ENCODE measurements at places on chromosomes 11 and 22. TPM values are rescaled to one million over a fixed set of nuclear protein-coding genes. Genes with fewer than 3 reads are reported as not detected.

DNA sequence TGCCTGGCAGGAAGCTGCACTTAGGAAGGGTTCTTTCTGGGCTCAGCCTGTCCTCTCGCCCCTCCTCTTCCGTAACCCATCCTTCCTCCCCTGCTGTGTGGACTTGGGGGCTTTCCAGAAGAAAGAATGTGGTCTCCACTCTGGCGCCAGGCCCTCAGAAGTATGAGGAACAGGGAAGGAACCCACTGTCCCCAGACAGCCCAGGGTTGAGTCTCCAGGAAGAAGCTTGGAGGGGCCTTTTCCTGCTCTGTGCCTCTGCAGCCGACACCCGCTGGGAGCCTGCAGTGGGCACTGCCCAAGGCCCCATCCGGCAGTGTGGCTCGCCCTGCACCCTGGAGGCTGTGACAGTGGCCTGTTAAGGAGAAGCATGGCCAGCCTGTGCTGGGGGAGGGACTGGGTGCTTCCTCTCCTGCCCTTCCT, 112.6 kb downstream of the ST3GAL4 start:
- H3K4me3 ChIP-seq: no peak overlapping the region
- H3K27me3 ChIP-seq: no peaks in the 10 kb centered on the region
- no peak overlapping the region for H3K27ac ChIP-seq
- H3K4me1 ChIP-seq: peaks cover 14% of the 10 kb centered on the region

GRCh38 chr11:112882494-112883381, 78.5 kb upstream of the NCAM1 start:
- H3K27me3 ChIP-seq: no peaks in the 10 kb centered on the region
- no peaks in the 10 kb centered on the region for H3K4me1 ChIP-seq
- H3K27ac ChIP-seq: no peak overlapping the region
- H3K36me3 ChIP-seq: no peaks in the 10 kb centered on the region
- H3K4me3 ChIP-seq: no peak overlapping the region

- no peaks in the 10 kb centered on the region for H3K4me1 ChIP-seq
- H3K27me3 ChIP-seq: no peaks in the 10 kb centered on the region
- H3K4me3 ChIP-seq: no peak overlapping the region
- no peak overlapping the region for H3K27ac ChIP-seq
- no peak for DNase-seq
Measured at GRCh38 chr11:107957109-107957588, 28.9 kb downstream of the RAB39A start.

DNA sequence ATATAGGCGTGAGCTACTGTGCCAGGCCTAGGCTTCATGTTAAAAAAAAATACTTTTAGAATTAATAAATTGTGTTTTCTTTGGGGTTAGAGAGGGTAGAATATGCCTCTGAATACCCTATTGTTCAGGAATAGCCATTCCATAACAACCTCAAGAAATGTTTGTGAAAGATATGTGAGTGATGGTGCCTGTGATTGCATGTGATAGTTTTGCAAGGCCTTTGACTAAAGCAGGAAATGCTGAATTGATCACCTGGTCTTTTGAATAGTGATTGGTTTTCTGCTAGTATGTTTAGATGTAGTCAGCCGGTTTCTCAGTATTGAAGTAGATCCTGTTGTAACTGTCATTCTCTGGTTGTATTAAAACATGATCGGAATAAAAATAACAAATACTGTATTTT, 73.4 kb downstream of the UVRAG start:
- peaks cover 6% of the 10 kb centered on the region for H3K36me3 ChIP-seq
- H3K4me3 ChIP-seq: no peak overlapping the region

- no peak overlapping the region for H3K27ac ChIP-seq
- H3K4me3 ChIP-seq: no peak overlapping the region
- H3K36me3 ChIP-seq: no peaks in the 10 kb centered on the region
- H3K4me1 ChIP-seq: no peaks in the 10 kb centered on the region
- H3K27me3 ChIP-seq: no peaks in the 10 kb centered on the region
Measured at GRCh38 chr11:103618528-103618927, 417.9 kb upstream of the DDI1 start.

DNA sequence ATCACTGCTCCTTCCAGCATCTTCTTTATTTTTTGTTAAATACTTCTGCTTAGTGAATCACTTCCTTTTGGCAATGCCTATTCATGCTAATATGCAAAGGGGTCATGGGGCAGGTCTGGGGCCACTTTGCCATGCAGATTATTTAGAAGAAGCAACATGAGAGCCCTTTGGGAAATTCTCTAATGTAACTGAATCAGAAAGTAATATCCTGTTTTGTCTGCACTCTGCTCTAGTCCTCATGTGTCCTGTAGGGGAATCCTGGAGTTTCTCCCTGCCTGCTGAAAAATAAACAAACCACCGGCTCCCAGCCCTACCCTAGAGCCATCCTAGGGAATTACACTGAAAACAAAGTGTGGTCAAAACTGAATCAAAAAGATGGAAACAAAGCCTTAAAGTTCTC, 176.5 kb upstream of the POU2AF2 start:
- no peaks in the 10 kb centered on the region for H3K4me1 ChIP-seq
- DNase-seq: no peak
- no peaks in the 10 kb centered on the region for H3K36me3 ChIP-seq
- no peak overlapping the region for H3K4me3 ChIP-seq
- no peak overlapping the region for H3K27ac ChIP-seq
- no peaks in the 10 kb centered on the region for H3K27me3 ChIP-seq

- no peaks in the 10 kb centered on the region for H3K4me1 ChIP-seq
- no peak overlapping the region for H3K27ac ChIP-seq
- H3K4me3 ChIP-seq: no peak overlapping the region
Measured at GRCh38 chr11:107648242-107648641, 57.3 kb downstream of the ELMOD1 start.

GRCh38 chr11:85165819-85166218, 461.3 kb downstream of the DLG2 start:
- no peak overlapping the region for H3K4me3 ChIP-seq
- no peaks in the 10 kb centered on the region for H3K4me1 ChIP-seq
- H3K27me3 ChIP-seq: no peaks in the 10 kb centered on the region

DNA sequence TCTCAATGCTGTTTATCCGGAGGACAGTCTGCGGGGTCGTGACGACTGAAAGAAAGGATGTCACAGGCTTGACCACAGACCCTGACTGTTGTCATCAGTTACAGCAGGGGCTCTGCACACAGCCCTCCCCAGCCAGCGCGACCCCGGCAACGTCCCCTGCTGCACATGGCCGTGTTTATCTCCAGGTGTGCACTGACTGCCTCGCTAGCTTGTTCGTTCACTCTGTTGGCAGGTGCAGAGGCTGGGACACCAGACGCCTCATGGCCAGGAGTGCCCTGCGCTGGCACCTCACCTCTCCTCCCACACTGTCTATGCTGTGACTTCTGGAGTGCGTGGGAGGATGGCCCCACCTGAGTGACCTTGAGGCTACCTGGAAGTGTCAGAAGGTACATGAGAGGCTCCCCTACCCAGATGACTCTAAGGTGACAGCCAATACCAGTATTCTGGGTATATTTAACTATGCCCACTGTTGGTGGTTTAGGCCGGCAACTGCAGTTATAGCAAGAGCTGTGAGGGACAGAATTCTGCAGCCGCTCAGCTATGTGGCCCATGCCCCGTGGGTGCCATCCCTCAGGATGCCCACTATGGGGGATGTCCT, 12.2 kb downstream of the MRPL21 start:
- no peak overlapping the region for H3K4me3 ChIP-seq
- no peaks in the 10 kb centered on the region for H3K27me3 ChIP-seq
- peaks cover 19% of the 10 kb centered on the region for H3K36me3 ChIP-seq

The LGR4 gene
- total RNA-seq: 0.39 TPM

The TNNI2 gene
- 0.33 TPM for total RNA-seq

The AP1B1 gene
- total RNA-seq: 75.0 TPM

The ADAMTS8 gene
- total RNA-seq: not detected

All from CD8-positive, alpha-beta memory T cell (primary cell).